ENCODE measurements at places on chromosomes 4 and X.

GRCh38 chr4:163332526-163333406 is at the start of gene NPY1R:
Gene NPY1R (minus strand): TSS chr4:163332596. CDS start chr4:163326554, 6,042 bp downstream.
- DNase-seq = peak; percentile 23

DNA sequence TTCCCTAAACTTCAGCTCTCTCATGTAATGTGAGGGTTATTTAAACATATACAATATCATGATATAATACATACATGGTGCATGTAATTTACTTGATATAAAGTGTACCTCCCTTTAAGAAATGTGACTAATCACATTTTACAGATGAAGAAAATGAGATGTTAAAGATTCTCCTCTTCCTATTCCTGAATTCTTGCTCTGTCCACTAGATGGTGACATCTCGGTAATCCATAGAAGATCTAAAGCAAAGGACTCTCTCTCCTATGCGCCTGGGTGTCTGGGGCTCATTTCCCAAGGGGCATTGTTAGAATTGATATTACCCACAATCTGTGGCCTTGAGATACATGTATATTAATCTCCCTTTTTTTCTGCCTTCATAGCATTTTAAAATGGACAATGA is 804.9 kb downstream of the RAB28 start:
- DNase-seq = no peak

- no peak for DNase-seq
Observed at GRCh38 chr4:8261851-8262535, 7.6 kb upstream of the HTRA3 start.

DNA sequence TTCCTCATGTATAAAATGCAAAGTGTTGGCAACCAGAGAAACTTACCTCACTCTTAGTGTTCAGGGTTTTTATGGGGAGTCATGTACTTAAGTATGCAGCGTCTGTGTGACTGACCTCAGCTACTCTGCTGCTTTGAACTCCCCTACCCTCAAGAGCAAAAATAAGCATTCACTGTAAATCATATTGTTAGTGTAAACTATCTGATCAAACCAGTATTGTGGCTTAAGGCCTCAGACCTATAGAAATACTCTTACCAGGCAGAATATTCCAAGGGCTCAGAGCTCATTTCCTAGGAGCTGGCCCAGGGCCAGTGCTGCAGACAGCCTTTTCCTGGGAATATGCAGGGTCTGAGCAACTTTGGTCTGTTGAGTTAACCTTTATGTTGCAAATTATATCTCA is 453.1 kb downstream of the CCSER1 start:
- DNase-seq = no peak

- no peak for DNase-seq
Observed at GRCh38 chrX:134761788-134762187, 103.5 kb upstream of the PLAC1 start.

GRCh38 chr4:6641164-6641970 is 882 bp downstream of the MRFAP1 start:
- DNase-seq = no peak

GRCh38 chr4:1288786-1289185 is 905 bp upstream of the MAEA start:
- no peak for DNase-seq

DNA sequence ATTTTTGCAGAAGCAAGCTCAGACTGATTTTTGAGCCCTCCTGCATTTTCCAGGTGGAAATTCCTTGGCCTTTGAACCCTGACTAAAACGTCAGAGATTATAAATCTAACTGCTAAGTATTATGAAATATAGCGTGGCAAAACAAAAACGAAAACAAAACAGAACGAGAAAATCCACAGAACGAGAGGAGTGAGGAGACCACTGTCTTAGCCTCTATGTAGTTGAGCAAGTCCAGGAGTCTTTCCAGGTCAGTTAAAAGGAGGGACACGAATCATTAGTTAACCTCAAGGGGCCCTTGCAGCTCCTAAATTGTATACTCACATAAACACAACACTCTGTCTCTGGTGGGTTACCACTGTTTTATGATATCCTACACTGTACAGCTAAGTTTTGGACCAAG is 80.2 kb downstream of the SYNPO2 start:
- no peak for DNase-seq

- no peak for DNase-seq
Observed at GRCh38 chr4:55964046-55964445, 15.3 kb downstream of the CEP135 start.

DNA sequence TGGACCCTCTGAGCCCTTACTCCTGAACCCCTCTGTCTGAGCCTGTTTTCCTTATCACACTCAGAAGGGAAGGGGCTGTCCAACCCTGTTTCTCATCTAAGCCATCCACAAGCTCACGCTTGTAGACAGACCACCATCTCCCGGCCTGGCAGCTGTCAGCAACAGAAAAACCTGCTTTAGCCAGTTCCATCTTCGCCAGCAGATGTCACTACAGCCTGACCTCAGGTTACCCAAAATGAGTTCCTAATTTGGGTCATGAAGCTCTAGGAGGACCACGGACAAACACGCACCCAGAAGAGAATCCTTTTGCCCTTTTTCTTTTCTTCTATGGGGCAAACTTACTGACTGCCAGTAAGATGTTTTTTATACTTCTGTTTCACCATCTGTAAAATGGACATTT is 445.4 kb downstream of the BCOR start:
- DNase-seq = peak; percentile 14

DNA sequence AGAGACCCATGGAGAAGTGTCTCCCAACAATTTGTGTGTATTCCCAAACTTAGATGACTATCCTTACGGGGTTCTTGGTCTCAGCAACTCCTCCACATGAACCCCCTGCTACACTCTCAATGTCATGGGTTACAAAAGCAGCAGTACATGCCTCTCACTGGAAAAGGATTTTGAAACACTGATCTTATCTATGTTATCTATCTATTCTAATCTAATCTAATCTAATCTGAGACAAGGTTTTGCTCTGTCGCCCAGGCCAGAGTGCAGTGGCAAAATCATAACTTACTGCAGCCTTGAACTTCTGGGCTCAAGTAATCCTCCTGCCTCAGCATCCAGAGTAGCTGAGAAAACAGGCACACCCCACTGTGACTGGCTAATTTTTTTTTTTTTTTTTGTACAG is 19.3 kb downstream of the TSPAN5 start:
- no peak for DNase-seq

DNA sequence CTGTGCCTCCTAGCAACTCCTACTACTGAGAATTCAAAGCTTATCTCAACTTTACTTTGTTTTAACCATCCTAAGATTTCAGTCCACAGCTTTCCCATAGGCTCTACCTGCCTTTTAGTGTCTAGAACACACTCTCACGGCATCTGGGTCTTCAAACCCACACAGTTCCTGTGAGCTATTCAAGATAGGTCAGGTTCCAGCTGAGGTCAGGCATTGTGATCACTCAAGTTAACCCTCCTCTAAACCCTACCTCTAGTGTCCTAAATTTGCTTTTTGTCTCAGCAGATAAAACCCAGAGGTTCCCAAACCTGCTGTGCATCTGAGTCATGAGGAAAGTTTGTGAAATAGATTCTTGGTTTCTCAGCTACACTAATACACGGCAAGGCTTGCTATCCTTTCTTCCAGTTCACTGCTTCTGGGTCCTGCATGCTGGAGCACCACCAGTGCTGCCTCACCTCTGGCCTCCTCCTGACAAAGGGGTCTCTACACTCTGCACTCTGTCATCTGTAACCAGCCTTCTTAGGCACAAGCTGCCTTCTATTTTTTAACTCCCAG is 324.6 kb upstream of the MAGEB2 start:
- no peak for DNase-seq

- no peak for DNase-seq
Observed at GRCh38 chr4:110190249-110190648, 8.2 kb downstream of the ELOVL6 start.

GRCh38 chrX:40056420-40056819 is 41.3 kb downstream of the BCOR start:
- DNase-seq = no peak
